ENCODE measurements at places on chromosomes 3 and 15. TPM values are rescaled to one million over a fixed set of nuclear protein-coding genes. Genes with fewer than 3 reads are reported as not detected.

A4GNT gene
- polyA plus RNA-seq = 0.07 TPM

SAMD7 gene
- not detected for polyA plus RNA-seq

GPR160 gene
- polyA plus RNA-seq = 169 TPM

GNAI2 gene
- 118 TPM for polyA plus RNA-seq

SERINC4 gene
- 0.42 TPM for polyA plus RNA-seq

EFHB gene
- 0.46 TPM for polyA plus RNA-seq

DNA sequence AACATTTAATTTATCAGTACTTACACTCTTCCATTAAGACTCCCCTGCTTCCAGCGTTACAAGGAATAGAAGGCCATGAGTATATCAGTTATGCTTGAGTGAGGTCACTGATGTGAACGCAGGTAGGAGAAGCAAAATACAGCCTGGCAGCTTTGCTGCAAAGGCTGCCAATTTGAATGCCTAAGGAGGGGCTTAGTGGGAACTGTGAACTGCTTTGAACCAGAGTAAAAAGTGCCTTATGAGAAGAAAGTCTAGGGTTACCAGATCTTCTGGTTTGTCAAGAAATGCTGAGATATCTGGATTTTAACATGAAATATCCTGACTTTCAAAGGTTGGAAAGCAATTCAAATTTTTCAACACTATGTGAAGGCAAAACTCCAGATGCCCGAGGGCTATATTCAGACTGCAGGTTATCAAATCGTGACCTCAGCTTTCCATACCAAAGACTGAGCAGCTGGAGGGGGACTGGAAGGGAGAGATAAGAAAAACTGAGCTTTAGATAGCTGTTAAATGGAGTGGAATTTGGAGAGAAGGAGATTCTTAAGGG is 446.3 kb upstream of the NECTIN3 start:
- no peak for DNase-seq

DNA sequence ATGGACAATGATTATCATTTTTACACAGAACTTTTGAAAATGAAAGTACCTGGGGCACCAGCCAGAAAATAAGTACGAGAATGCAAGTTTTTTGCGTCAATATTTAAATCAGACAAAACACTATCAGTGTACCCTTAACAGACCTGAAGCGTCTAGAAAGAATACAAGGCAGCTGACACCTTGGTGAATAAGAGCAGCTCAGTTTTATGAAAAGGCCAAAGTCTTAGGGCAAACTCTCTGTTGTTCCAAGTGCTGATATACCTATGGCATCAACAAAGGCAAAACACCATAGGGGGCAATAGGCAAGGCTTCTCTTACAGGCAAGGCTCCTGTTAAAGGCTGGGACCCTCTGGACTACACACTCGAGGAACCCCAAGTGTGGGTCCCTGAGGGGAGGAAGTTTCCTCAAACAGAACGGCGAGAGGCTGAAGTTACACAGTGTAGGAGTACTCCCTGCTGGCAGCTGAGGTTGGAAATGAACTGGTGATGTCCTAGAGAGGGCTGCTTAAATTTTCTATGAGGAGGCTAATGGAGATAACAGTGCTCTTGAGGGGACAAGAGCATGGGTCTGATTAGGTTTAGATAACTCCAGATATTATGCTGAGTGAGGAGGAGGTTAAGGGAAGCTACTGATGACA is 291.0 kb downstream of the TIGIT start:
- peak; percentile 39 for DNase-seq

GRCh38 chr3:354432-354831 is 157.9 kb downstream of the CHL1 start:
- DNase-seq = no peak

- DNase-seq = no peak
Measured at GRCh38 chr3:28948685-28949084, 332.2 kb upstream of the RBMS3 start.

DNA sequence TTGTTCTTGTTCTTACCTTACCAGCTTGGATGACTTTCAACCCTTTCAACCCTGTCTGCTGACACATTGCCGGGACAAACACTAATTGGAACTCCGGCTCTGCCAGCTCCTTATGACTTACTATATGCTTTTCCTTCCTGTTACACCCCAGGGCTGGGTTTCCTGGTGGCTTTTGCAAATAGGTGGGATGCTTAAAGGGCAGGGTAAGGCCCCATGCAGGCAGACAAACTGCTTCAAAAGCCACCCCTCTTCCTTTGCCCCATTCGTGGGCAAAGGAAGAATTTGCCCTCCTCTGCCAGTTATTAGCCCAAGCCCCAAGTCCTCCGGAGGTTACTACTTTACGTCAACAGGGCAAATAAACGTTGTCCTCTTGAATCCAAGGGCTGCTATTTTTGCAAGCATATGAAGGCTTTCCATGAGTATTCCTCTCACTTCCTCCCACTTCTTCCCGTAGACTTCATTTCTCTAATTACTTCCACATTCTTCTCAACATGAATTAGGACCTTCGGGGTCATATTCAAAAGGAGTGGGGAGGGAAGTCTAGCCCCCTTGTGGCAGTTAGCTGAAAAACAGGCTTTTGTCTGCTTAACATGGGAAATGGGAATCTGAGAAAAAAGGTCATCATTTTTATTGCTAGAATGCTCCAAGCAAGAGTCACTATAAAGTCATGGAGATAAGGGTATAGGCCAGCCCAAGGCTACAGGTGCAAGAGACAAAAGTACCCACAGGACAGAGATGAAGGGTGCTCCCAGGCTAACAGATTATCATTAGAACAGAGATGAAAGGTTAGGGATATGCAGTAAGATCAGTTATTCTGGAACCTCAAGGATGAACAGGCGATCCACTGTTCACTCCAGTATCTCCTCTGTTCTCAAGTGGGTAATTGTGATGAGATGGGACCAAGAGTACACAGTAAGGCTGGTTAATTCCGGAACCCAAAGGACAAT is 56.3 kb upstream of the FSTL1 start:
- DNase-seq = peak; percentile 18

DNA sequence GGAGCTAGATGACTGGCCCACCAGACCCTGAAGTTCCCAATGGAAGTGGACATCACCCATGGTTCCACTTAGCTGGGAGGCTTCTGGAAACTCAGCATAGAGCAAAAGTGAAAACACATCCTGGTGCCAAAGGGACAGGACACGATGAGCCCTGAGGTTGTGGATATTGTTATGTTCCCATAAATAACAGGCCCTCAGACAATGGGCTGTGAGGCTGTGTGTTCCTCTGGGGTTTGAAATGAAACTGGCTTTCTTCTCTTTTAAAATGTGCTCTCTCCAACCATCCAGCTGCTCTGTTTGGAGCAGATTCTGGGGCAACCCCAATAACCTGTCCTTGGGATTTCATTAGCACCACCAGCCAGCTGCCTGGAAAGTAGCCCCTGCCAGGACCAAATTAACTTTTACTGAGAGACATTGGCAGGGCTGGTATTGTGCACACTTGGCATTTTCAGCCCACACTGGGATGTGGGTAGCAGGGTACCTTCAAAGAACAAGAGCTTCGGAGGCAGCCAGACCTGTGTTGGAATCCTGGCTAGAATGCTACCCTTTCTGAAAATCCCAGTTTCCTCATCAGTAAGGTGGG is 97.5 kb downstream of the DNAJB8 start:
- no peak for DNase-seq

GRCh38 chr3:112829046-112829445 is 17.6 kb downstream of the CD200R1L start:
- DNase-seq = no peak

GRCh38 chr3:8319935-8320634 is 181.5 kb upstream of the LMCD1 start:
- DNase-seq = no peak

- no peak for DNase-seq
Measured at GRCh38 chr3:146493221-146493620, 23.9 kb upstream of the PLSCR2 start.

DNA sequence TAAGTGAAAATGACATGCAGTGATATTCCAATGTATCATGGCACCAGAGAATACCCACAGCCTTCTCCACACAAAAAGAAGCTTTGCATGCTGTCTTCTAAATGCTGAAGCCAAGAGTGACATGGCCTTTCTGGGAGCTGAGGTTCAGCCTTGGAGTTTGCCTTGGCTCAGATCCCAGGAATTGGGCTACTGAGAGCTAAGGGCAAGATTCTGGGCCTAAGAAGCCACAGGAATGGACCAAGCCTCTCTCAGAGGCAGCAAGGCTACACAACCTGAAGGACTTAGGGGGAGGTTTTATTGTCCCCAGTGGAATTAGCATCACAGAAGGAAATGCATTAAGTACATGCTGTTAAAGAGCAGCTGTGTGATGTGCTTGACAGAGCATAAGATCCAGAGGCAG is 1078.5 kb downstream of the TUSC7 start:
- no peak for DNase-seq

GRCh38 chr3:128247666-128248409 is 94.6 kb downstream of the EEFSEC start:
- DNase-seq = no peak

GRCh38 chr3:141493184-141493583 is 6.4 kb downstream of the RASA2 start:
- no peak for DNase-seq

DNA sequence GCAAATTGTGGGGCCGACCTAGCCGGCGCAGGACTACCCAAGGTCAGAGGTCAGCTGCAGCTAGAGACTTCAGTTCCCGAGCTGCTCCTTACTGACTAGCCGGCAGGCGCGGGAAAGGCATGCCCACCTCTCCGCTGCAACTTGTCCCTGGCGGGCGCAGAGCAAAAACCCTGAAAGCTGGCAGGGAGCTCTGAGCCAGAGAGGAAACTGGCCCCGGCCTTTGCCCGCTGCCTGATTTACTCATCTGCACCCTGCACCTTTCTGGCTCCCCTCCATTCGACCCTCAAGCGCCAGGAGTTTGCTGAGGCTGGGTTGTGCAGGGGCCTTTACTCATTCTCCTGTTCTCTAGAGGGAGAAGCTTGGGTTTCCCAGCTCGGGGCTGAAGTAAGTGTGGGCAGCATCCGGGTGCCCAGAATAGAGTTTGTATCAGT is 1.5 kb downstream of the ZIC4 start:
- DNase-seq = no peak

DNA sequence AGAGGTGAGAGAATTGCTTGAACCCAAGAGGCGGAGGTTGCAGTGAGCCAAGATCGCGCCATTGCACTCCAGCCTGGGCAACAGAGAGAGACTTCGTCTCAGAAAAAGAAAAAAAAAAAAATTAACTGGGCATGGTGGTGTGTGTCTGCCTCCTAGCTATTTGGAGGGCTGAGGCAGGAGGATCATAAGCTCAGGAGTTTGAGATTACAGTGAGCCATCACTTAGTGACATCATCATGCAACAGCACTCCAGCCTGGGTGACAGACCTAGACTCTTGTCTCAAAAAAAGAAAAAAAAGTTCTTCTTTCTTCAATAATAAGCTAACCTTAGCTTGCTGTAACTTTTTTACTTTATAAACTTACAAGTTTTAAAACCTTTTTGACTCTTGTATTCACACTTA is 99.8 kb downstream of the SLMAP start:
- no peak for DNase-seq

DNA sequence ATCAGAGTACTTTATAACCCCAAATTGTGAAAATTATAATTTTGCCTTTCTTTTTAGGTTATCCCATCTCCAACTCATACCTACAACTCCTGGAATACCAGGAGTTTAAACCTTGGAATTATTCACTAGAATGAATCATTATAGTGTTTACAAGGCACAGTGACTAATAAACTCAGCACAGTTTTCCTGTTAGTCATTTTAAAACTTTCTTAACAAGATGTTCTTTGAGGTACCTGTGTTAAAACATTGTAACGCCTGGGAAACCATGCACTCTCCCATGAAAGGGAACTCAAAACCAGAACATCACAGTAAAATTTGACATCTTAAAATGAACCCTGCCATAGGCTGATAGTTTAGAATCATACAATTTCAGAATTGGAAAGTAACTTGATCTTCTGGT is 132.4 kb upstream of the OSTN start:
- no peak for DNase-seq

- no peak for DNase-seq
Measured at GRCh38 chr3:87398168-87398801, 121.9 kb upstream of the POU1F1 start.

DNA sequence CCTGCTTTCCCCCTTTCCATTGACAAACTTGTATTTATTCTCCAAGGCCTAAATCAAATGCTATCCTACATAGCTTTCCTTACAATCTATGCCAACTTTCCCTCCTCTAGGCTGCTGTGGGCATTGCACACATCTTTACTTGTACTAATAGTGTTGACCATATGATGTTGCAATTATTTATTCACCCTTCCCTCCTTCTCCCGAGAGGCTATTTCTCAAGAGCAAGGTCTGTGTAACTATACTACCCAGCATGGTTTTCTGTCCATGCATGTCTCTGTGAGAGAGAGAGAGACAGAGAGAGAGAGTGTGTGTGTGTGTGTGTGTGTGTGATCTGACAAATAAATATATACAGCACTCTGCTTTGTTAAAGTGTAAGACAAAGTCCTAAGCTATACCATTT is 63.8 kb downstream of the GTPBP8 start:
- no peak for DNase-seq

DNA sequence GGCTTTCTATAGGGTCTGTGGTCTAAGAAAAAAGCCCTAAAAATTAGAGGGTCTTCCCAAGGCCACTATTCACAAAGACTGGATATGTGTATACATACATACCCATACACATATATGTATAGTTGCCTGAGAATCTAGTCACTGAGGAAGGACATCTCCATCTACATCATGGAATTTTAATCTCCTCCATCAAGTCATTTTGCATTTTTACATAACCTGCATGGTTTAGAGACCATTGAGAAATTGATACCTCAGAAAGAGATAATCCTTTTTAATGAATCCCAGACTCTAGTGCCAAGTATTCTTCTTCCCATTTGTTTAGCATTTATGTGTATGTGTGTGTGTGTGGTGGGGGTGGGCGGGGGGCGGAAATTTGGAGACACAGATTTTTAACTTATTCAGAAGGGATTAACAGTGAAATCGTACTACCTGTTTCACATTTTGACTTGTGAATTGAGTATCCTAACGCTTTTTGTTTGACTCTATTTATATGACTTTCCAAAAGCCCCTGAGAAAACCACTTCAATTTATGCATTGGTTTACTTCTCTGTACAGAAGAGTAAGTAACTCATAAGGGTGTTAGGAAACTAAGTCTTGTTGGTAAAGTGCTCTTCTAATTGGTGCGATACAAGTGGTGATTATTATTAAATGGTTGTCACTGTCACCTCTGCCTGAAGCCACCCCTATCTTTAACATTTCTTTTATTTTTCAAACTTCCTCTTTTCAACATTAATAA is 166.9 kb downstream of the MEIS2 start:
- DNase-seq = no peak

- DNase-seq = no peak
Measured at GRCh38 chr3:27721717-27722564, at the start of gene EOMES. TSS of gene EOMES (minus strand) at chr3:27722323. CDS start at chr3:27722294, 29 bp downstream.
